ENCODE measurements at places on chromosomes 6 and 20.

GRCh38 chr20:20251317-20251716, 116.6 kb upstream of the INSM1 start:
- no peaks in the 10 kb centered on the region for H3K27me3 ChIP-seq
- no peak overlapping the region for H3K4me3 ChIP-seq
- no peak for DNase-seq
- no peaks in the 10 kb centered on the region for H3K36me3 ChIP-seq
- no peak overlapping the region for H3K27ac ChIP-seq
- H3K4me1 ChIP-seq, result no peaks in the 10 kb centered on the region

- DNase-seq, result no peak
- H3K27me3 ChIP-seq, result no peaks in the 10 kb centered on the region
- H3K27ac ChIP-seq, result no peak overlapping the region
- H3K36me3 ChIP-seq, result no peaks in the 10 kb centered on the region
- H3K4me1 ChIP-seq, result no peaks in the 10 kb centered on the region
Observed at GRCh38 chr6:44820321-44820720, 432.8 kb downstream of the CDC5L start.

GRCh38 chr6:107823047-107823557, 1.0 kb downstream of the SCML4 start:
- H3K27me3 ChIP-seq, result peaks cover 3% of the 10 kb centered on the region
- H3K4me3 ChIP-seq, result no peak overlapping the region
- H3K36me3 ChIP-seq, result no peaks in the 10 kb centered on the region
- H3K27ac ChIP-seq, result no peak overlapping the region
- no peak for DNase-seq
- H3K4me1 ChIP-seq, result peaks cover 53% of the 10 kb centered on the region

DNA sequence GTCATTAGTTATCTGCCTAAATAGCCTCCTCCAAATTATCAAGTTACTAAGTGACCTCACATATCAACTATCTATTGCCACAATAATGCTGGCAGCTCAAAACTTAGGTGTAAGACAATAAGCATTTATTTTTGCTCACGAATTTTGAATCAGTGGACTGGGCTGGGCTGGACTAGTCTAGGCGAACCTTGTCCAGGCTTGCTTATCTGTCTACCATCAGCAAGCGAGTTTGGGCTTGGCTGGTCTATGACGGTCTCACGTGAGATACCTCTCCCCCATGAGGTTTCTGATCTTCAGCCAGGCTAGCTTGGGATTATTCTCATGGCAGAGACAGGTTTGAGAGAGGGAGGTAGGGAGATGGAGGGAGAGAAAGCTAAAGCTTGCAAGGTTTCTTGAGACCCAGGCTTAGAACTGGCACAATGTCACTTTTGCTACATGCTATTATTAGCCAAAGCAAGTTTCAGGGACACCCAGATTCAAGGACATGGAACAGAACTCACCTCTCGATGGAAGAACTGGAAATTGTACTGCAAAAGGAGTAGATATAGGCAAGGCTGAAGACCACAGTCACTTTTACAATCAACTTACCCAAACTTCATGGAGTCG, 80.9 kb downstream of the WASF1 start:
- H3K27me3 ChIP-seq, result no peaks in the 10 kb centered on the region
- H3K27ac ChIP-seq, result no peak overlapping the region

DNA sequence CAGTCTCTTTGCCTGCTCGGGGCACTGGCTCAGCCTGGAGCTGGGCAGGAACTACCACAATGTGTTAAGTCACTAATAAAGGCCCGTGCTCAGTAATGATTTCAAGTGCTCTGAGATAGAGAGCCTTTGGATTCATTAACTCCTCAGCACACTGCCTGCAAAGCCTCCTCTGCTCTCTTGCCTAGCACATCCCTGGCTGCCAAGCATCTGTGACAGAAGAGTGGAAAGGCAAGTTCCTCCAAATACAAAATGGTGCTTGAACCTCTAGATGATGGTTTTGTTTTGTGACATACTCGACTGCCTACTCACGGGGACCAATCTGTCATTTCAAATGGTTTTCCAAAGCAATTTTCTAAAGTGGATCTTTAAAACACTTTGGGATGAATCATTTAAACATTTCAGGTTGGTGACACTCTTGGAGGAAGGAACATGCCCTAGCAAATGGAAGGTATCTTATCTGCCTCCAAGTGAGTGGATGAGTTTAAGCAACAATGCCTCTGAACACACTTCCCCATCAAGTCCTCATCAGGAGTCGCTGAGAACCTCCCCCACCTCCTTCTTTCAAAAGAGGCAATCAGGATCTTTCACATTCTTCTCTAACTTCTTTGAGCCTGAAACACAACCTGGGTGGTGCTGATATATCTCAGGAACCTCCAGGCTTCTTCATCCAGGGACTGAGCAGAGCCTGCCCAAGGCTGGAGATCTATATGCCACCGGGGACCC, 35.8 kb downstream of the METTL24 start:
- H3K4me3 ChIP-seq, result no peak overlapping the region
- H3K36me3 ChIP-seq, result no peaks in the 10 kb centered on the region
- H3K27me3 ChIP-seq, result peaks cover 18% of the 10 kb centered on the region

Measured in HepG2 (cell line).